Vagina (tissue), 2 donors: ENCODE measurements at places on chromosomes 6 and 20. TPM values are rescaled to one million over a fixed set of nuclear protein-coding genes. Genes with fewer than 3 reads are reported as not detected.

Gene OPRM1
- 0.98 TPM for total RNA-seq

- no peak overlapping the region for H3K27ac ChIP-seq
- no peaks in the 10 kb centered on the region for H3K27me3 ChIP-seq
- H3K4me3 ChIP-seq = no peak overlapping the region
Observed at GRCh38 chr6:43765776-43766499, 4.1 kb upstream of the VEGFA start.

Gene CNKSR3
- 7.4 TPM for total RNA-seq

Gene GATA5
- 7.9 TPM for total RNA-seq

DNA sequence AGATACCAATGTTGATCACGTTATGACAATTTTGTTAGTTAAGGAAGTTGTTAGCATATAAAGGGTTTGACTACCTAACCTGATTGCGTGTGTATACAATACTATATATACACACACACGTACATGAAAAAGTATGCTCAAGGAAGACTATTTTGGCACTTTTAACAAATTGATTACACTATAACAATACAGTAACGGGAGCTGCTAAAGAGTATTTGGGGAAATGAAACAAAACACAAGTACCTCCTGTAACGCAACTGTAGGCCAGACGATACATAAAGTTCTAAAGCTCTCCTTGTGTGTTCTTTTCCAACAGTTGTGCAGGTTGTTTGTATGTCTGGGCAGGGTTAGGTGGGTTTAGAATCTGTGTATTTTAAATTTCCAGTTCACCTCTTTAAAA lies 98.7 kb downstream of the PLEKHG1 start:
- no peaks in the 10 kb centered on the region for H3K27me3 ChIP-seq
- DNase-seq = no peak
- H3K4me1 ChIP-seq = peaks cover 8% of the 10 kb centered on the region

GRCh38 chr20:10619427-10619826 lies 54.4 kb downstream of the JAG1 start:
- H3K27ac ChIP-seq = peak overlapping the region; percentile 77
- H3K36me3 ChIP-seq = no peaks in the 10 kb centered on the region
- no peaks in the 10 kb centered on the region for H3K27me3 ChIP-seq

- no peaks in the 10 kb centered on the region for H3K36me3 ChIP-seq
- no peak for DNase-seq
- no peaks in the 10 kb centered on the region for H3K4me1 ChIP-seq
- H3K4me3 ChIP-seq = no peak overlapping the region
Observed at GRCh38 chr20:2533118-2533517, 3.3 kb upstream of the TMC2 start.

Gene GSTA3
- total RNA-seq = not detected

Gene B3GAT2
- total RNA-seq = not detected

GRCh38 chr6:121222656-121223055 lies 111.6 kb downstream of the TBC1D32 start:
- DNase-seq = no peak
- H3K4me1 ChIP-seq = no peaks in the 10 kb centered on the region
- no peak overlapping the region for H3K4me3 ChIP-seq
- H3K27me3 ChIP-seq = no peaks in the 10 kb centered on the region

Gene PTGIS
- total RNA-seq = 51.1 TPM

DNA sequence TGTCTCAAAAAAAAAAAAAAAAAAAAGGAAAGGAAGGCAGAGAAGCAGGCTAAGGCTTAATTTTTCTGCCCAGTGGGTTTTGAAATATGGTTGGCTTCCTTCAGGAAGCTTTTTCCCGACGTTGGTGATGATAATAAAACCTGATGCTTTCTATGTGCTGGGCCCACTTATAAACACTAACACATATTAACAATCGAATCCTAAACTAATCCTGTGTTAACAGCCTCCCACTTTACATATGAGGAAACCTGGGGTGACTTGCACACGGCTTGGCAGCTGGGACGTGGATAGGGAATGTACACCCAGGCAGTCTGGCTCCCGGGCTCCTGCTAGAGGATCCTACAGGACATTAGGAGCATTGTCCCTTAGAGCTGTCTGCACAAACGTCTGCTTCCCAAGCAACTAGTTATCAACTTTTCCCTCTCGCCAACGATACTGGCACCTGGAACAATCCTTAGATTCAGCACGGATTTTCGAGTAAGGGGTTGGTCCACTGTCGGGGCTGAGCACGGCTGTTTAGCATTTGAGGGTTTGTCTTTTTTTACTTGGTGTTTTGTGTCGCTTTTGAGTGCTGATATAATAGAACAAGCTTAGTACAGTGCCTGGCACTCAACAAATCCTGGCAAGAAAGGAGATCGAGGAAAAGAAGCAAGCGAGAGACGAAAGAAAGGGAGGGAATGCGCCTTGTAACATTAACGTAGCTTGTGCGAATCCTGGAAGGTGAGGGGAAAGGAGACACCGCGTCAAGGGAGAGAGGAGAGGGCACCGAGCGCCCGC lies 622 bp upstream of the KIZ start:
- H3K36me3 ChIP-seq = no peaks in the 10 kb centered on the region
- peaks cover 16% of the 10 kb centered on the region for H3K4me1 ChIP-seq
- no peak for DNase-seq
- no peaks in the 10 kb centered on the region for H3K27me3 ChIP-seq
- peak overlapping the region; percentile 89 for H3K4me3 ChIP-seq

DNA sequence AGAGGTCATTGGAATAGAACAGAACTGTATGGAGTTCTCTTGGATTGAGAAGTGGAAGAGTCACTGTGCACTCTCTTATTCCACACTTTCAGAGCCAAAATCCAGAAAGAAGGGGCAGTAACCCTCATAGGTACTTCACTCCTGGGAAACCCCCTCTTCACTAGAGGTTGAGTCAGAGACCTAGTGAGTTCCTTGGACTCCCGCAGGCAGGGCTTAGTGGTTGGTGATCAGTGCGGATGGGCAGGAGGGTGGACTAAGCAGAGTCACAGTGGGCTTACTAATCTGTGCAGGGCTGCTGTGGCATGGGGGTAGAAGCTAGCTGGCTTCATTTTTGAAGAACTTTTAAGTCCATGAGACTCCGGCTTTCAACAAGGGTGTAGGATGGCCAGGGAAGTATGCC lies 95.0 kb upstream of the MLN start:
- H3K27ac ChIP-seq = no peak overlapping the region
- H3K4me1 ChIP-seq = peaks cover 47% of the 10 kb centered on the region
- no peak for DNase-seq
- H3K4me3 ChIP-seq = no peak overlapping the region

GRCh38 chr6:36346486-36347273 lies 10.0 kb upstream of the BNIP5 start:
- peaks cover 7% of the 10 kb centered on the region for H3K4me1 ChIP-seq
- no peaks in the 10 kb centered on the region for H3K36me3 ChIP-seq
- H3K27ac ChIP-seq = no peak overlapping the region

Gene CCN2
- total RNA-seq = 118 TPM

Gene SLC16A10
- total RNA-seq = 5.4 TPM

DNA sequence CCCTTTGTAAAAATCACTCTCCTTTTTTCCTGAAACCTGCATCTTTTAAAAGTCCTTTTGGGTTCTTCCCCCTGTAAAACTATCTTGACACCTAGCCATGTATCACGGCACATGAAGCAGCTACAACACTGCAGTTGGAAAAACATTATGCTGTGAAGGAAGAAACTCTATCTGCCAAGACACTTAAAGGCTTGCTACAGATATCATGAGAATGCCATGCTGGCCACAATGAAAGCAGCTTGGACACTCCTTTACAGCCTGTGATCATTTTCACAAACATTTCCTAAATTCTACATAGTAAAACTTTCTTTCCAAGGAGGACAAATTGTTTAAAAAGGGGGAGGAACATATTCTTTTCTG lies 31.8 kb downstream of the CNKSR3 start:
- H3K27me3 ChIP-seq = no peaks in the 10 kb centered on the region
- peaks cover 24% of the 10 kb centered on the region for H3K4me1 ChIP-seq
- no peak overlapping the region for H3K4me3 ChIP-seq
- H3K36me3 ChIP-seq = no peaks in the 10 kb centered on the region
- no peak for DNase-seq
